Bronchial epithelial cell (primary cell): ENCODE measurements at places on chromosomes 6 and 20. TPM values are rescaled to one million over a fixed set of nuclear protein-coding genes. Genes with fewer than 3 reads are reported as not detected.

Gene SLC22A2
- total RNA-seq, result not detected in 2 replicates

Gene KCNG1
- total RNA-seq, result 90.6 and 91.1 TPM in 2 replicates

Gene ADAM33
- under 0.01 and 0.53 TPM in 2 replicates for total RNA-seq

Gene FNDC1
- not detected in 2 replicates for total RNA-seq

Gene SIM1
- total RNA-seq, result not detected in 2 replicates

Gene TMEM170B
- under 0.01 and 0.13 TPM in 2 replicates for total RNA-seq
